Activated CD8-positive, alpha-beta memory T cell treated with anti-CD3 and anti-CD28 coated beads for 48 hours (primary cell): ENCODE measurements at places on chromosomes 2 and 18.

GRCh38 chr18:12442946-12443345, 35.2 kb downstream of the PRELID3A start:
- no peak for DNase-seq

DNA sequence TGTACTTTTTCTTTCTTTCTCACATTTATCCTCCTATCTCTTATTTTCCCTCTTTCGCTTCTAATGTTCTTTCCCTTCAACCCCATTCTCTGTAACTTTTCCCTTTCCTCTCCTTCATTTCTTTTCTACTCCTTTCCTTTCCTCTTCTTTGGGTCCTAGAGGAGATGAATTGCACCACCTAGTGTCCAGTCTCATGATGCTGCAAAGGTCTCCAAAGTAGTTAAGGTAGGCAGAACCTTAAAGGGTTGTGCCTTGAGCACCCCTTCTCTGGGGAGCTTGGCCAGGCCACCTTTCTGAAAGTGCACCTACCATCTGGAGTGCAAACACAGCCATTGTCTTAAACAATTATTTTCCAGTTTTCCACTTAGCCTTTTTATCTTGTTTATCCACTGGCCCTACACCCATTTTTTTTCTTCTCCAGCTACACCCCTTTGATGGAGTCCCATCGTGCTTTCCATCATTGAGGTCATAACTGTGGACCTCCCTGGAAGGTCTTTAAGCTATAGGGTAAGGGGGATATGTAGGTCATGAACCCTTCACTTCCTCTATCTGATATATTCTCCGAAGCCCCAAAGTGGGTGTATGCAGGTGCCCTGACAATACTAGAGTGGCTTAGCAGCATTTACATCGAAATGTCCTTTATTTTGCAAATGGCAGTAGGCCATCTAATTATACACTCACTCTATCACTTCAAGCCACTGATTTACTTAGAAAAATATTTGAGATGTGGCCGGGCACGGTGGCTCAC, 155.9 kb downstream of the ESCO1 start:
- DNase-seq, result no peak

- DNase-seq, result no peak
These were observed 11.1 kb downstream of the NDUFV2 start for GRCh38 chr18:9113468-9114149.

- DNase-seq, result no peak
These were observed 175.3 kb downstream of the RPIA start for GRCh38 chr2:88866756-88867155.

DNA sequence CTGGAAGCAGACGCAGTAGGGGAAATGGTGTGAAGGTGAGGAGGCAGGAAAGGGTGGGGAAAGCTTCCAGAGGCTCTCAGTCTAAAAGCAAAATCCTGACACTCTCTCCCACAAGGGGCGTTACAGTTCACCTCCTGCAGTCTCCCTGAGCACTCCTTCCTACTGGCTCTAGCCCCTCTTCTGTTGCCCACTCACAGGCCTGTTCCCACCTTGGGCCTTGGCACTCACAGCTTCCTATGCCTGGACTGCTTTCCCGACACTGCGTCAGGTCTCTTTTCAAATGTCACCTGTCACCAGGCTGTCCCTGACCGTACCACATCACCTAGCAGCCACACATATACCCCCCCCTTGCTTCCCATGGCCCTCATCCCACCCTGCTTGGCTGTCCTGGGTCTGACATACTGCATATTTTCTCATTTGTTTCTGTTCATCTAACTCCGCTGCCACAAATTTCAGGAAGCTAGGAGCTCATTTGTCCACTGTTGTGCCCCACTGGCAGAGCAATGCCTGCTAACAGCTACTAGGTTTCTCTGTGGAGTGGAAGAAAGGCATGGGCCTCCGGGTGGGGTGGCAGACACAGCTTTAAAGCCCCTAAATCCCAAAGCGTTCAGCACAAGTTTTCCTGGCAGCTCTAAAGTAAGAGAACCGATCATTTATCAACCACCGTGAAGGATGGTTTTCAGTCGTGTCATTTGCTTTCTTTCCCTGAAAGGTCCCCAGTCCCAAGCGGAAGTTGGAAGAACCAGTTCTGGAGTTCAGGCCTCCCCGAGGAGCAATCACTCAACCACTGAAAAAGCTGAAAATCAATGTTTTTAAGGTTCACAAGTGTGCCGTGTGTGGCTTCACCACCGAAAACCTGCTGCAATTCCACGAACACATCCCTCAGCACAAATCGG, 118.8 kb downstream of the ZNF532 start:
- DNase-seq, result no peak
